ENCODE measurements at places on chromosomes 12 and 14. TPM values are rescaled to one million over a fixed set of nuclear protein-coding genes. Genes with fewer than 3 reads are reported as not detected.
A peak's percentile ranks its signal among the peaks of the same experiment; 100 is the strongest.

DNA sequence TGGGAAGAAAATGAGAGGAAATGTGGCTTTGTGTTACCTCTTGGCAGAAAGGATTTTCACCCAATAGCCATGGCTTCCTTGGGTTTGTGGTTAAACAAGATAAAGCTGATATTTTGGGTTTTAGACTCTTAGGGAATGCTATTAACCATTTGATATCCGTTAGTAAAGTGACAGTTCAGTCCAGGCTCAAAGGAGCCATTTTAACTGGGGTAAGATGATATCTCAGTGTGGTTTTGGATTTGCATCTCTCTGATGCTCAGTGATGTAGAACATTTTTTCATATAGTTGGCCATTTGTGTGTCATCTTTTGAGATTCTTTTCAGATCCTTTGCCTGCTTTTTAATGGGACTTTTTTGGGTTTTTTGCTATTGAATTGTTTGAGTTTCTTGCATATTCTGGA lies 30.1 kb downstream of the IFT43 start:
- DNase-seq, result no peak

- DNase-seq, result no peak
Measured at GRCh38 chr14:35261774-35262173, 30.4 kb upstream of the PSMA6 start.

DNA sequence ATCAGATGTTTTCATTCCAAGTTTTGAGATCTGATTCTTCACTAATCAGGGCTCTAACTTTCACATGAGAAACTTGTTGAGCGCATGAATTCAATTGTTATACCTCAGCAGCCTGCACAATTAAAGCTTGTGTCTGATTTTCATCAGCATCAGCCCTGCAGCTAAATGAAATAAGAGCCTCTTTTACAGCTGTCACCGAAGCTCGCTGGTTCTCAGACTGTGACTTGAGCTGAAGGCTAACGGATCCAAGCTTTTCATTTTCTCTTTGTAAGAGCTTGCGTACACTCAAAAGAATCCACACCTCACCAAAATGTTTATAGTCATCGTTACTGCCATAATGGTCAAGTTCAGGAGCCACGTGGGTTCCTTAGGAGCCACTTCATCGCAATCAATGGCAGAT lies 65.5 kb upstream of the BEGAIN start:
- DNase-seq, result no peak

DNA sequence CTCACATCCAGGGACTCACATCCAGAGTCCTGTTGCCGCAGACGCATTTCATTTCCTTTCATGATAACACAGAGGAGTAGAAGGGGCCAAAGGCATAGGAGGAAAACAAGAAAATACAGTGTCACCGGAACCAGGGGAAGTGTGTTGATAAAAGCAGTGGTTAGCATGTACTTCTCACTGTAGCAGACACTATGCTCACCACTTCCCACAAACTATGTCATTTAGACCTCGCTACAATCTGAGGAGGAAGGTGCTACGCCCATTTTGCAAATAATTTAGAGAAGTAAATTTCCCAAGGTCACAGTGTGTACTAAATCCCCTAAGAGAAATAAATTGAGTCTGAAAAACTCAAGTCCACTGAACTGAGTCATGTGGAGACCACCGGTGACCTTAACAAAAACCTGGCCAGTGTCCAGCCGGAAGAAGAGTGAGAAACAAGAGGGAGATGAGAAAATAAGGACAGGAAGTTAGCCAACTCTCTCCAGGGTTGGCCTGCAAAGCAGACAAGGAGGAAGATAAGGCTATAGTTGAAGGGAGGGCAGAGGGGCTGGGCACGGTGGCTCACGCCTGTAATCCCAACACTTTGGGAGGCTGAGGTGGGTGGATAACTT lies 25.8 kb upstream of the TMCC3 start:
- DNase-seq, result no peak

DNA sequence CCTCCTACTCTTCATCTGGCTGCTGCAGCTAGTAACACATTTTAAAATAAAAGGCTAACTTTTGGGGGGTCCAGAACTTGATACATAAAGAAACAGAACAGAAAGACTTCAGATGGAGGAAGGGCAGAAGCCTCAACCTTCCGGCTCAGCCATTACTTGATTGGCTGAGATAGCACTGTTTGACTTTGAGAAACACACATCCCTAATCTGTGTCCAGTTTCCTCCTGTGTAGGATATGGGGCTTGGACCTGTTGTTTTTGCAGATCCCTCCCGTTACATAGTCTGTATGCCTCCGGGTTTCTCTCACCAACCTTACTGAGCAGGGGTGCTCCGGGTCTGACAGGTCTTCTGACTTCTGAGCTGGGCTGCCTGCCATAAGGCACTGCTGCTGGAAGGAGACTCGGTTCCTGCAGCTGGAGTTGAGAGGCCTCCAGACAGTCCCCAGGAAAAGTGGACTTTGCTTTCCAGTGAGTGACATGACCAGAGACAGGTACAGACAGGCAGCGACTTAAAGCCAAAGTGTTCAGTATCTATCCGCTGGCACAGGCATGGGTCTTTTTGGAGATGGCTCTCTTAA lies 8.3 kb upstream of the ZNF641 start:
- no peak for DNase-seq

DNA sequence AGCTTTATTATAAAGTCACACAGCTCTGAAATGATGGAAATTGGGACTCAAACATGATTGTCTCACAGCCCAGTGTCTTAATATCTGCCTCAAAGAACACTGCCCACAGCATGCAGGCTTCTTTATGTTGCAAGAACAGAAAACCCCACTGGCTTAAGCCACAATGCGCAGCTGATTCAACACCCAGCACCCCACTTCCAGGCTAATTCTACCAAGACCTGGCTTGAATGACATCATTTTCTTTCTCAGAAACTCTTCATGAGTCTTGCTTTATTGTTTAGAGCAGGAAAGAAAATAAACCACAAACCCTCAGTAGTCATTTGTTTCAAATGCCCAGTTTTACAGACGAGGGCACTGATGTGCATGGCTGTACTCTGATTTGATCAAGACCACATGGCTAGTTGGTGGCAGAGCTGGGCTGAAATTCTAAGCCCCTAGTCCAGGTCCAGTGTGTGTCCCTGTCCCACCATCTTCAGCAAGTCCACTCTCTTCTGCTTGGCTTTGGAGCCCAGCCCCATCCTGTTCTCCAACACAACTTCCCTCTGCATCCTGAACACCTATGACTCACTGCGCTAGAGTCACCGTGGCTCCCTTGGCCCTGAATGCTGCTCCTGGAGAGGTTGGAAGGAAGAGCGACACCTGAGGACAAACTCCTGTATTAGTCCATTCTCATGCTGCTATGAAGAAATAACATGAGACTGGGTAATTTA lies 50.3 kb upstream of the SRSF5 start:
- DNase-seq, result no peak

- DNase-seq, result no peak
Measured at GRCh38 chr12:110636516-110636915, 22.6 kb downstream of the TCTN1 start.

DNA sequence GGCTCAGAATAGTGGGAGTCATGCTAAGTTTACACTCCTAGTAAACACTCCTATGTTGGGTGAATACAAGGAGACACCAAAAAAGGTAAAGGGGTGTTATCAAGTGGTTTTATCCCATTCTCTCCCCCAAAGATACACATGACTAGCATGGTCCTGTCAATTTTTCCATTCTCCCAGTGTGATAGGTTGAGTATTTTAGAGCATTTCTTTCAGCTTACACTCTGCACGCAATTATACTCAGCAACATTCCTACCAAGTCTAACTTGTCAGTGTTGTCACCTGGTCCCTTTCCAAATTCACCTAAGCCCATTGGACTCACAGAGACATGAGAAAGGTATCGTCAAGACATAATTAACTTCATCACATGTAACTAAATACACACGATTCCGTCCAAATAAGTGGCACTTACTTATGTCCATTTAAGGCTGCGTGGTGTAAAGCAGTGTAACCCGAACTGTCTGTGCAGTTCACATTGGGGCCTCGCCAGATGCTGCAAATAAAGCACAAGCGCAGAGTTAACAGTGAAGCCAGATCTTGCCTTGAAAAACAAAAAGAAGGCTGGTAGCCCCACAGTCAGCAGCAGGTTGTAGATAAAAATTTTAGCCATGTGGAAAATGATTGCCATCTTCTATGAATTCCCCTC lies 159.7 kb downstream of the ANKS1B start:
- peak; percentile 1 for DNase-seq

DNA sequence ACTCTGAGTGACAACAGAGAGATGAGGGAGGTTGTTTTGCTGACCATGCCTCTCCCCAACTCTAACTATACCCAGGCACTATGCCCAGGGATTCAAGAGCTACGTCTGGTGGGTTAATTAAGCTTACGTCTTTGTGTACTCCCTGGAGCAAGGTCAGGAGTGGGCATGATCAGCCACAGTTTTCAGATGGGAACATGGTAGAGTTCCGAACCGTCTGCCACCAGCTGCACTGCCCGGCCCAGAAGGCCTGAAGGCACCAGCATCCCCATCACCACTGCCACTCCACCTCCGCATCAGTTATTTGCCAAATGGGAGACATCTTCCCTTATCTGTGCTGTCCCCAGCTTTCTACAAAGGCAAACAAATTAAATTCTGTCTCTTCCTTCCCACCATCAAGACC lies 11.1 kb upstream of the GPX2 start:
- DNase-seq, result no peak

- DNase-seq, result no peak
Measured at GRCh38 chr14:79947440-79948054, 263.8 kb downstream of the DIO2 start.

- DNase-seq, result no peak
Measured at GRCh38 chr14:60317609-60318008, 68.6 kb downstream of the PPM1A start.

- no peak for DNase-seq
Measured at GRCh38 chr14:68974759-68975347, 4.2 kb downstream of the ACTN1 start.

DNA sequence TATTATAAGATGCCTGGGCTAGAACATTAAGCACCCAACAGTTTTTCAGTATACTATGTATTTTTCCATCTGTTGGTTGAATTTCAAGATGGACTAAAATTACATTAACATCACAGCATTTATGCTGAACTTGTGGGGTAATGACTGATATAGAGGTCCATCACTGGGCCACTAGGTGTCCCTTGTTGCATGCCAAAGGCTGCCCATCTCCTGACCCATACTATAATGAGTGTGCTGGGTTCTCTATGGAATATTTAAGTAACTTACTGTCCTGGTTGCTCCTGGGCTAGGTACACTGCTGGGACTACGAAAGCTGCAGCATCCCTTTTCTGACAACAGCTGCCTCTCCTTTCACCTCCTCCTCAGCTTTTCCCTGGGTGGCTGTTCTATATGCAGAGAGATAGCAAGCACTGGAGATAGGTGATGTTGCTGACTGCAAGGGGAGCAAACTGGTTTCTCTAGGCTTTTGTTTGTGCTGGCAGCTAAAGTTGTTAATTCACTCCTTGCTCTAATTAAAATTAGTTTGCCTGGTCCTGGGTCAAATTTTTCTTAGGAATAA lies 138.6 kb upstream of the TRHDE start:
- no peak for DNase-seq

- DNase-seq, result no peak
Measured at GRCh38 chr12:47752552-47752951, 6.1 kb downstream of the RAPGEF3 start.

GRCh38 chr14:36096090-36096489 lies 80.4 kb downstream of the PTCSC3 start:
- DNase-seq, result no peak

DNA sequence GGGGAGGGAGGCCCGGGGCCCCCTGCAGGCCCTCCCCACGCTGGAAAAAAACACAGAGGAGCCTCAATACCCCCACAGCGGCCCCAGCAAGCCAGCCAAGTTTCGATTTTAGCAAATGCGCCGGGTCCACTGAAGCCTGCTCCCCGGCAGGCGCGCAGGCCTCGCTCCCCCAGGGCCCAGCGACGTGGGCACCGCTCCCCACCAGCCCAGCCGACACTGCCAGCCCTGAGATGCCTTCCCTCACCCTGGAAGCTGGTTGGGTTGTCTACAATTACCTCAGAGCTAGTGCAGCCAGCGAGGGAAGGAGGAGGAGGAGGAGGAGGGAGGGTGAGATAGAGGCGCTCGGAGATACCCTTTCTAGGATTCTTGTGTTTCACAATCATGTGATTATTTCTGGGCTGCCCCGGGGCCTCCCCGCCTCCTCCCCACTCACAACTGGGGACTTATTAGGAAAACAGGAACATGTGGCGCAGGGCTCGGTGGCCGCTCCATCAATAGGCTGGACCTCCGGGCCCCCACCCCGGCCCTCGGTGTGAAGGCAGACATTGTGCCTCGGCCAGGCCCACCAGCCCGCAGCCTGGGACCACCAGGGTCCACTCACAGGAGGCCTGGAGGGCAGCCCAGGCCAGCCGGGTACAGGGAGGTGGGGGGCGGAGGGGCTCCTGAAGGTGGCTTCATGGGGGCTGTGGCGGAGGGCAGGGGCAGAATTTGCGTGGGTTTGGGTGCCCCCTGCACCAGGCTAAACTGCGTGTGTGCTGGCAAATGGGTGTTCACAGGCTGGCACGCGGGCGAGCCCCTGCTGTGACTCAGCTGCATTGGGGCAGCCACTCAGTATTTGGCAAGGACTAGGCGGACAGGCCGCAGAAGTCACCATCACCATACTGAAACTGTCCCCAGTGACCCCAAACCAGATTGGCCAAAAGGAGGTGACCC lies 109.9 kb downstream of the NCOR2 start:
- DNase-seq, result peak; percentile 65

GRCh38 chr14:76432827-76433752 lies 57.2 kb downstream of the ESRRB start:
- no peak for DNase-seq

- no peak for DNase-seq
Measured at GRCh38 chr14:64035143-64035542, 182.3 kb downstream of the SYNE2 start.

DNA sequence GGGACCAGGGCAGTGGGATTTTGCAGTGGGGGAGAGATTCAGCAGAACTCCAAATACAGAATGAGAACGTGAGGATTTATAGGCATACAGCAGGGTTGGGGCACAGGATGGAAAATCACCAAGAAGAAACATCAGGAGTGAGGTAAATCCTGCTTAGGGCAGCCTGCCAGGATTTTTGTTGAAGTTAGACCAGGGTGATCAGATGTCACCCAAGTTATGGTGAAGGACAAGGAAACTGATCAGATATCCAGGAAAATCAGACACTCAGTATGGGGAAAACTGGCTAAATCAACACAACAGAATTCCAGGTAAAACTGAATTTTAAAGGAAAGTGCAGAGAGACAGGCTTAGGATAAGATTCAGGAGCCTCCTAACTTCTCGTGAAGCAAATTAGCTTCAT lies 682.4 kb downstream of the TMEM121 start:
- DNase-seq, result no peak

DNA sequence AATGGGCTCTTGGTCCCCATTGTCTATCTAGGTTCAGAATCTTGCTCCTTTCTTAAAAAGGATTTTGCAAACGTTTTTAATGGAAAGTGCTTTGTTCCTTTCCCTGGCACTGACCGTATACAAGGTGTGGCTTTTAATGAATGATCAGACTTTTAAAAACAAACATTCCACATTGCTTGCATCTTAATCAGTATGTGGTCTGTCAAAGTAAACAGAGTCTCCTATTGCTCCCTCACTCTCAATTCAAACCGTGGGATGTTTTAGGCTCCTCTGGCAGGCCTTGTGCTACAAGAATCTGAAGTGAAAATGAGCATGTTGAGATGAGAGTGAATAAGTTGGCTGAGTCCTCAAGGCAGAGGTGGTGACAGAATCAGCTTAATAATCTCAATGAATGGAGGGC lies 107.0 kb downstream of the VRK1 start:
- no peak for DNase-seq

Gene GIT2
- 33.3 TPM for total RNA-seq

Gene IL22
- not detected for total RNA-seq

Gene ZNF140
- 14.1 TPM for total RNA-seq

Gene BDKRB2
- 18.7 TPM for total RNA-seq

Gene MYO1H
- not detected for total RNA-seq

Gene ZFC3H1
- 49.0 TPM for total RNA-seq
